ENCODE measurements at places on chromosomes 6 and 20.

- DNase-seq = no peak
Observed at GRCh38 chr6:80967609-80968008, 784.9 kb downstream of the TENT5A start.

DNA sequence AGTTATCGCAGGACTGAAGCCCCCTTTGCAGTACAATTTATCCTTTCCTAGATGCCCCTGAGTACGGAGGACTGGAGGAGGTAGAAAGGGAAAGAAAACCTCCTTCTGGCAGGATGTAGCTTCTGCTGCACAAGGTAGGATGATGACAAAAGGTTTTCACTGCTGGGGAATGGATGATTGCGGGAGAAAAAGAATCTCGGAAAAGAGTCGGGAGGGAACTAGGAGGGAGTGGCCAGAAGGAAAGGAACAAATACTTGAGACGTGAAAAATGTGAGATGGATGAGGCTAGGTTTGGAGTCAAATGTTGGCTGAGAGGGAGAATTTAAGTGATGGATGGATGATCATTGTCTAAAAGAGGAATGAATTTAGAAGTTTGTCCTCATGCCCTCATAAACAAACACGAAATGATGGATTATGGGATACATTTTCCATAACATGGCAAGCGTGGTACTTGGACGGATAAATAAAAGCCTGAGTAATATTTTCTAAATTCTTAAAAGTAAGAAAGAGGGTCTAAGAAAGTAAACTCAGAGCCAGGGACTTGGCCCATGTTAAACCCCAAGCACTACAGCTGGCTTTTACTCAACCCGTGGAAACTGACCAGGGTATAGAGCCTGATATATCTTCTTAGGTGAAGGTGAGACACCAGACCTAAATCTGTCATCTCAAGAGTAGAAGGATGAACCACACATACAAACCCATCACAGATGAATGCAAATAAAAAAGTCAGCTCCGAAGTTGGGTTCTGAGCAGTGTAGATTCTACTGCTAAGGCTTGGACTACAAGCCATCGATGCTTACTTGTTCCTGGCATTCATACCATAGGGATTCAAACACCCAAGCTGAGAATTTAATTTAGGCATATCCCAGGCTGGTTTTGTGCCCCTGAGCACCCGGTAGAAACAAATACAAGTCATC is 72.4 kb downstream of the HFE start:
- no peak for DNase-seq

DNA sequence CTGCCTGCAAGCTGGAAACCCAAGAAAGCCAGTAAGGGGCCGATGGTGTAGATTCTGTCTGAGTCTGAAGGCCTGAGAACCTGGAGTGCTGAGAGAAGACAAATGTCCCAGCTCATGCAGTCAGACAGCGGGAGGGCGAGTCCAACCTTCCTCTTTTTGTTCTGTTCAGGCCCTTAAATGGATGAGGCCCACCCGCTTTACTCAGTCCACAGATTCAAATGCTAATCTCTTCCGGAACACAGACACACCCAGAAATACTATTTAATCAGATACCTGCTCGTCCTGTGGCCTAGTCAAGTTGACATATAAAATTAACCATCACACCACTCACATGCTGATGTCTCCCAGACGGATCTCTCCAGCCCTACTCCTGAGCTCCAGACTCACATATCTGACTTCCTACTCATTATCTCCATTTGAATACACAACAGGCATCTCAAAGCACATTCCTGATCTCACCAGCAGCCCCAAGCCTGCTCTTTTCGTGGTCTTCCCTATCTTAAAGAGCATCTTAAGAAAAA is 26.7 kb upstream of the SRC start:
- DNase-seq = no peak

- no peak for DNase-seq
Observed at GRCh38 chr6:9537381-9537780, 877.5 kb downstream of the TFAP2A start.

DNA sequence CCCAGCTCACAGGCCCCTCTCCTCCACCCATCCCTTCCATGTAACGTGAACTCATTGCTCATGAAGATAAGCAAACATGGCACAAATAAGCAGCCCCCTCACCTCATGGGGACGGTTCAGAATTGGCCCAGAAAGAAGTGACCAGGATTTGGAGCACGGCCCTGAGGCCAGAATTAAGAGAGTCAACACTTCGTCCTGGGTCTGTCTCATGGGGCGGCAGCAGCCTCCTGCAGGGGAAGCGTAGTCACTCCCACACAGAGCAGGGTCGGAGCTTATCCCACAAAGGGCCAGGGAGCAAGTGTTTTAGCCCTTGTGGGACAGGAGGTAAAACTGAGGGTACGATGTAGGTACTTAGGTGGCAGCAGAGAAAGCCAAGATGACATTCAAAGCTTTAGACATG is 28.6 kb upstream of the DACT2 start:
- no peak for DNase-seq

DNA sequence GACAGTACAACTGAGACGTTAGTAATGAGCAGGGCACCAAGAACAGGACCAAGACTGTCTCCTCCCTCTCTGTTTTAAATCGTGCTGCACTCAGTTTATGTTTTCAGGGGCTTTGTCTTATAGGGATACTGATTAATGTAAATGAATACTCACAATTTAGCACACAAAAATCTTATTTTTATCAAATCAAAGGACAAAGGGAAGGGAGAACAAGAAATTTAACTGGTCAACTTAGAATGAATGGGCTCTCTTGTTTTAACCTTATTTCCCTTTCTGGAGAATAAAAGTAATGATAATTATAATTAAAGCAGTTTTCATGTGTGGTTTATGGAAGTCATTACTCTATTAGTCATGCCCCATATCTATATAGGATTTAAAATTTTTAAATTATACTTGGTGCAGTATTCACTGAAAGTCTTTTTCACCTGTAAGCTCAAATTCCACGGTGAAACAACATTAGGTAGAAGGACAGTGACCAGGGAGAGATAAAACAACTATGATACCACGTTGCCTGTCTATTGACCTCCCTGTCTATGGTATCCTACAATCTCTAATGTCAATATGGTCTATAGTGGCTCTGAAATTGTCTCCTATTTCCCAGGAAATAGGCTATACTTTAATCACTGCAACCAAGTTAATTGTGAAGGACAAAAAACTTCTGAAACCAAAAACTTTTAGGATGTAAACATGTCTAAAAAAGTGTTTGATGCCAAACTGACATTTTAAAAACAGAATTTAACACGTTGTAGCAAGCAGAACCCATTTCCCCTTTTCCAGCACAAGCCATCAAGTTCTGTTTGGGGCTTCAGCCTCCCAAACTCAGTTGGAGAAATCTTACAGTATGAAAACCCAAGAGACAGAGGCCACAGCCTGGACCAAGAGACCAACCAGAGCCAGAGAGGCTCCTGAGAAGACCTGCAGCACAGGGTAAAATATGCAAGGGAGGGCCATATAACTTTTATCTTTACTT is 15.0 kb downstream of the ELOVL5 start:
- no peak for DNase-seq

All from stimulated activated CD4-positive, alpha-beta T cell treated with anti-CD3 and anti-CD28 coated beads, Interleukin-1b, Interleukin-23, amount 100 ng/mL, for 1 hour (primary cell).